Activated naive CD4-positive, alpha-beta T cell treated with anti-CD3 and anti-CD28 coated beads for 36 hours (primary cell): ENCODE measurements at places on chromosomes 2 and 18.

- DNase-seq: no peak
Measured at GRCh38 chr2:148447877-148448276, 196.7 kb upstream of the EPC2 start.

- DNase-seq: no peak
Measured at GRCh38 chr2:95036596-95037383, 11.3 kb downstream of the MAL start.

DNA sequence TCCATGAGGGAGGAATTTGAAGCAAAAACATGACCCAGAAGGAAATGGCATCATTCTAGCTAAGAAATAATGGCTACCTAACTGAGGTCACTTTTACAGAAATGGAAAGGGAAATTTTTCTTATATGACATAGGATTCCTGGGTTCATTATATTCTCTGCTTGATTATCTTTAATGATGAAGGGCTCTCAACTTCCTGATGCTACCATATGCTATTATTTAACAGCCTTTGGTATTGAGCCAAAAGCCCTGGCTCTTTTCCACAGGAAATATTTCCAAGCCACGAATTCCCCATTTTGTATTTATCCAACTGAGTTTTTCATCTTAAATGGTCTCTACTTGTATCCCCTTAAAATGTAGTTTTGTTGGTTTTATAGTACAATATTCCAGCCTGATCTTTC, 63.2 kb upstream of the NPAS2 start:
- no peak for DNase-seq

DNA sequence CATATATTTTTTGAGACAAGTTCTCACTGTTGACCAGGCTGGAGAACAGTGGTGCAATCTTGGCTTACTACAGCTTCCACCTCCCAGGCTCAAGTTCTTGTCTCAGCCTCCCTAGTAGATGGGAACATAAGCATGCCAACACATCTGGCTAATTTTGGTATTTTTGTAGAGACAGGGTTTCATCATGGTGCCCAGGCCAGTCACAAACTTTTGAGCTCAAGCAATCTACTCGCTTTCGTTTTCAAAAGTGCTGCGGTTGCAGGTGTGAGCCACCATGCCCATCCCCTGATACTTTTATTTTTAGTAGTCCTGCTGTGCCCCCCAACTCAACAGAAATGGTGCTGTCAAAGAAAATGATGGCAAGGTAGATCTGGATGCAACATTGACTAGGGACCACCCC, 1127.3 kb downstream of the SUCLG1 start:
- DNase-seq: no peak

DNA sequence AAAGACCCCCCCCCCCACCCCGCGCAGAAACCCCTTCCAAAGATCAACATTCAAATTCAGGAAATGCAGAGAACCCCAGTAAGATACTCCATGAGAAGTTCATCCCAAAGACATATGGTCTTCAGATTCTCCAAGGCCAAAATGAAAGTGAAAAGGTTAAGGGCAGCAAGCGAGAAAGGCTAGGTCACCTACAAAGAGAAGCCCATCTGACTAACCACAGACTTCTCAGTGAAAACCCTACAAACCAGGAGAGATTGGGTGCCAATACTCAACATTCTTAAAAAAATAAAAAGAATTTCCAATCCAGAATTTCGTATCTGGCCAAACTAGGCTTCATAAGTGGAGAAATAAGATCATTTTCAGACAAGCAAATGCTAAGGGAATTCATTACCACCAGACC, 175.2 kb downstream of the RND3 start:
- DNase-seq: no peak

DNA sequence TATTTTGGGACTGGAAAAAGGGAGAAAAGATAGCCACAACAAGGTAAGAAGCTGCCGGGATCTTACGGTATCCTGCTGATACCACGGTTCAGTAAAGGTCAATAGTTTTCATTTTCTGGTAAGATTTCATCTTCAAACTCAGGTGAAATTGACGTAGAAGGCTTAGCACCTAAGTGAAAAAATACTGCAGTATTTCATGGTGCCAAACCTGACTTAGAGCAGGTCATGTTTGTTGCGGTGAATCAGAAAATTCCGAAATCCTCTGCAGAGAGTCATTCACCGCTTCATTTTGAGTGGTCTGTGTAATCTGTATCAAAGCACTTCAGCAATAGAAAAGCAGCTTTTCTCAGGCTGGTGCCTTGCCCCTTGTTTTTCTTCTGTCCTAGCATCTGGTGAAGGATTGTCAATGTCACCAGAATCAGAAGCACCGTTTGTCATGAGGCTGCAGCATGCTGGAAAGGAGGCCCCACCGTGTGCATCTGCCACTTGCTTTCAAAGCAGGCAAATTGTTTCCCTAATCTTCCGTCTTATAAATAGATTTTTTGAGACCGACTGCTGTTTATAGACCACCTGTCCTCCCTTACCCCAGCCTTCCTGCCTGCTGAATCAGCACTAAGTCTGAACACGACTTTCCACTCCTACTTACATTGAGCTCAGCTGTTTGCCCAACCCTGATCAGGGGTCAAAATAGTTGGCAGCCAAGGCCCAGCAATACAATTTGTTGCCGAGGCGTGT, 156.3 kb downstream of the EML6 start:
- DNase-seq: no peak

DNA sequence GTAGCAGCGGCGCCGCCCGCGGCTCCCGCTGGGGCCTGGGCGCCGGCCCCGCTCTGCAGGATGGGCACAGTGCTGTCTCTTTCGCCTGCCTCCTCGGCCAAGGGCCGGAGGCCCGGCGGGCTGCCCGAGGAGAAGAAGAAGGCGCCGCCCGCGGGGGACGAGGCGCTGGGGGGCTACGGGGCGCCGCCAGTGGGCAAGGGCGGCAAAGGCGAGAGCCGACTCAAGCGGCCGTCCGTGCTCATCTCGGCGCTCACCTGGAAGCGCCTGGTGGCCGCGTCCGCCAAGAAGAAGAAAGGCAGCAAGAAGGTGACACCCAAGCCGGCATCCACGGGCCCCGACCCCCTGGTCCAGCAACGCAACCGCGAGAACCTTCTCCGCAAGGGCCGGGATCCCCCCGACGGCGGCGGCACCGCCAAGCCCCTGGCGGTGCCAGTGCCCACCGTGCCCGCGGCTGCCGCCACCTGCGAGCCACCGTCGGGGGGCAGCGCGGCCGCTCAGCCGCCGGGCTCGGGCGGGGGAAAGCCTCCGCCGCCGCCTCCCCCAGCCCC, 369 bp downstream of the CDK5R2 start:
- no peak for DNase-seq
